Frontal cortex (tissue), 4 donors: ENCODE measurements at places on chromosomes 12 and 14. TPM values are rescaled to one million over a fixed set of nuclear protein-coding genes. Genes with fewer than 3 reads are reported as not detected.

DNA sequence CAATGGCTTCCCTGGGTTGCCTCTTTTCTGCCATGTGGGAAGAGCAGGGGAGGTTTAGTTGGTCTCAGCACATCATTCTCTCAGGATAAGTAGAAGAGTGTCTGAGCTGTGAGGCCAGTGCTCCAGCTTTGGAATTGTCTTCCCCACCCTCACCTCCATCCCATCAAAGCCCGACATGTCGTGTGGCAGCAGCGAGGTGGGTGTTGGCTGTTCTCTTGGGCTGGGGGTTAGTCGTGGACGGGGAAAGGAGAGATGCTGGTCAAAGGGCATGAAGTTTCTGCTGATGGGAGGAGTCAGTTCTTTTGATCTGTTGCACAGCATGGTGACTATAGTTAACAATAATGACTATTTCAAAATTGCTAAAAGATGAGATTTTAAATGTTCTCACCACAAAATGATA is 404.2 kb downstream of the TMEM121 start:
- DNase-seq: no peak

DNA sequence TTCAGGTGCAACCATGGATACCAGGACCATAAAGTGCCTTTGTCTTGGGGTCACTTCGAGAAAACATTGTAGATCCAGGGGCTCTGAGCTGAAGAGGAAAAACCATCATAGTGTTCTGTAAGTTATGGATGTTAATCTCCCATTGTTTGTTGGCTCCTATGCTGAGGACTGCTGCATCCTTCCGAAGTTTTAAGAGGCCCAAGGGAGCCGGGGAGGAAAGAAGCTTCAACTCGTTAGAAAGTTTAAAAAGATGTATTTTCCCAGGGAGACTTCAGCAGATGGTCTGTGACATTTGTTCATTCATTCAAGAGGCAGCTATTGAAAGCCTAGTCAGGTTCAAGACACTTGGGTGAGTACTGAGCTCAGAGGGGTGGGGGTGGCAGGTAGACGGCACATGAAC is 378.8 kb upstream of the TBX3 start:
- DNase-seq: no peak

DNA sequence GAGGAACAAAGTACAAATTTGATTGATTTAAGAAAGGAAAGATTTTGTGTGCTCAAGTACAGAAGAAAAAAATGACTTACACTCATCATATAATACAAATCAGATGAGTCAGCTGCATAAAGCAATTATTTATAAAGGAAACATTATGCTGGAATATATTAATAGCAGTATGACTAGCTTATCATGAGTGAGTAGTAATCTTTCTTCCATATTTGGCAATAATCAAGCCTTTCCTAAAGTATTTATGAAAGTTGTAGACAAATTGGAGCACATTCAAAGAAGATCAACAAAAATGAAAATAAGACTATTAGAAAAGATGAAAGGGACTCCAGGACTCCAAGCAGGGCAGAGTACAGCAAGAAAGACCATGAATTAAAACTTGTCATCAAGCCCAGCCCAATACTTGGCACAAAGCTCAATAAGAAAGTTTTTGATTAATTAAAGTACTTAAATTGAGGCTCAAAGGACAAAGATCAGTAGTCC is 32.8 kb downstream of the CCER1 start:
- DNase-seq: no peak

PAX9 gene
- total RNA-seq: not detected

C3AR1 gene
- 1.6 TPM for total RNA-seq

DNA sequence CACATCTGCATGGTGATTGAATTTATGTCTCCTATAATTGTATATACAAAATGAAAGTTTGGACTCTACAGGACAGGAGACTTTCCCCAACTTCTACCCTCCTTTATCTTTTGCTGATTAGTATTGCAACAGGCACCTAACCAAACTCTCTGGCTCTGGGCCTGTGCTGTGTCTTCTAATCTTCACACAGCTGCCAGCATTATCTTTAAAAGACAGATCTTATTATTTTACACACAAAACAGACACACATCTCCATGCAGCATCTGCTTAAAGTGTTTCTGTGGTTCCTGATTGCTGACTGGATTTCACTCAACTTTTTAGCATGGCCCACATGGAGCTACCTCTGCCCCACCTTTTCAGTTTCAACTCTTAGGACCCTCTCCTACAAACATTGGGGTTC is 154.9 kb upstream of the PELI2 start:
- DNase-seq: no peak

DNA sequence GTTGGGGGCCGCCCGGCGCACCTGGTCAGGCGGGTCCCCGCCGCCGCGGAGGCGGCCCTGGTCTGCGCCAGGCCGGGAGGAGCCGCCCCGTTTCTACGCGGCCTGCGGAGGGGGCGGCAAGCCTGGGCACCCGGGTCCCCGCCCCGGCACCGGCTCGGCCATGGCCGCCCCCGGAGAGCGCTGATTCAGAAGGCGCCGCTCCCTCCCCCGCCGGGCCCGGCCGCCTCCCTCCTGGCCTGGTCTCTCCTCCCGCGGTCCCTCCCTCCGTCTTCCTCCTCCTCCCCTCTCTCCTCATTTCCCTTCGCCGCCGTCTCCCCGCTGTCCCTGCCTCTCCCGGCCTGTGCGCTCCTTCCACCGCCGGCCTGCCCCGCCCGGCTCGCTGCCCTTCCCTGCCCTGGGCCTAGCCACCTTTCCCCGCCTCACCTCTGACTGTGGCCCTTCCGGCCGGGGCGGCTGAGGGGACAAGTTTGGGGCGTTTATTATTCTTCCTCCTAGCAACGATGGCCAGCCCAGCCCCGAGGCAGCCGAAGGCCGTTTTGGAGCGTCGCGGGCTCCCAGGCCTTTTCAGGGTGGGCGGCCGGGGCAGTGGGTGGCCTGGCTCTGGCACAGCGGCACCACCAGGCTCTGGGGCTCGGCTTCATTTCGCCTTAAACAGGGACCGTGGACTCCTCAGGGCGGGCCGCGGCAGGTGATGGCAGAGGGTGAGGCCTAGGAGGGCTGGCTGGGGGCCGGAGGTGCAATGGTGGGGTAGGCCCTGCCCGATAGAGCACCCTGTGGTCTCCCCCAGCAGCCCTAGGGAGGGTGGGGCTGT is 768 bp downstream of the CEP170B start:
- peak; percentile 82 for DNase-seq

DNA sequence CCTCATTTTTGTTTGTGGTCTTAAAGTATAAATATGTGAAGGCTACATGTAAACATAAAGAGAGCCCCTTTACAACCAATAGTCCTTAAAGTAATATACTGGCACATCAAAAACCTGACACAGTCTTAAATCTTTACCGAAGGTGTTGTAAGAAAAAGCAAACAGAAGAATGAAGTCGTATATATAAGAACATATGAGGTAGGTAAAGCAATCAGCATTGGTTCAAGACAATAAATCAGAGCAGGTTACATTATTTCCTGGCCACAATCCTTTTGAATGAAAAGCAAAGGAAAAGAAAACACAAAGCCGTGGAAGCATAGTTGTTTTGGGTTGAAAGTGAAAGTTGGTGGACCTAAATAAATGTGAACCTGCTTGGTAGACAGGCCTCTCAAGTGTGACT is 183.7 kb upstream of the STXBP6 start:
- DNase-seq: no peak

GRCh38 chr14:100358396-100358795 is 35.3 kb downstream of the SLC25A47 start:
- no peak for DNase-seq

KIF26A gene
- 13.0 TPM for total RNA-seq

DNA sequence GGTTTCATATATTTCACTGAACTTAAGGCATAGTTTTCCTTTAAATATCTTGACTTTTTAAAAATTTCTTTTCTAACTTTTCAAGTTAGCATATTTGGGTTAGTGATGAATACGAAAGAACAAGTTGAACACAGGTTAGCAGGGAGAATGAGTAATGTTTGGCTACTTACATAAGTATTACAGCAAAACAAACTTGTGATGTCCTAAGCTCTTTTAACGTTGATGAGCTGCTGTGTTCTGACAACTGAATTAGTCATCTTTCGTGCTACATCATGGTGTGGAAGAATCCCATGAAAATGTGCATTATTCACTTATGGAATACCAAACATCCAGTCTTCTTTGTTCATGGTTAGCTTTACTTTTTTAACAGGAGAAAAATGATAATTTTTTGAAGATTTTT is 36.3 kb upstream of the PDZRN4 start:
- no peak for DNase-seq

SERPINA9 gene
- not detected for total RNA-seq

GRCh38 chr12:89943463-89943862 is 234.8 kb upstream of the ATP2B1 start:
- DNase-seq: no peak

CEP170B gene
- 18.3 TPM for total RNA-seq

- peak; percentile 28 for DNase-seq
Observed at GRCh38 chr14:76456200-76456599, 80.3 kb downstream of the ESRRB start.

NELL2 gene
- total RNA-seq: 2,116 TPM

GRCh38 chr12:131815131-131815530 is 13.1 kb upstream of the MMP17 start:
- no peak for DNase-seq

DNA sequence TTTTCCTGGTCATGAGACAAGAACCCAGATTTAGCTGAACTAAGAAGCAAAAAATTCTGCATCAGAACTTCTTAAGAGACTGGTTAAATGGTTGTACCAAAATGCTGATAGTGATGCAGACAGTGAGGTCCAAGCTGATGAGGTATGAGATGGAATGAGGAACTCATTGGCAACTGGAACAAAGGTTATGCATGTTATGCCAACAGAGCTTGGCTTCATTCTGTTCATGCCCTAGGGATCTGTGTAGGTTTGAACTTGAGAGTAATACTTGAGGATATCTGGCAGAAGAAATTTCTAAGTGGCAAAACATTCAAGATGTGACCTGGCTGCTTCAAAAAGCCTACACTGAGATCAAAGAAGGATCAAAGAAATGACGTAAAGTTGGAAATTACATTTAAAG is 398.0 kb downstream of the FSCB start:
- no peak for DNase-seq

- peak; percentile 76 for DNase-seq
Observed at GRCh38 chr14:23376482-23377197, at the start of gene CMTM5. Gene CMTM5, plus strand, starts transcription at chr14:23377046. Its CDS starts 206 bp downstream, at chr14:23377252.

- DNase-seq: no peak
Observed at GRCh38 chr12:104167519-104168458, 29.8 kb upstream of the NFYB start.

- no peak for DNase-seq
Observed at GRCh38 chr12:115444346-115444745, 760.4 kb upstream of the TBX3 start.

EIF2B2 gene
- total RNA-seq: 26.5 TPM

DNA sequence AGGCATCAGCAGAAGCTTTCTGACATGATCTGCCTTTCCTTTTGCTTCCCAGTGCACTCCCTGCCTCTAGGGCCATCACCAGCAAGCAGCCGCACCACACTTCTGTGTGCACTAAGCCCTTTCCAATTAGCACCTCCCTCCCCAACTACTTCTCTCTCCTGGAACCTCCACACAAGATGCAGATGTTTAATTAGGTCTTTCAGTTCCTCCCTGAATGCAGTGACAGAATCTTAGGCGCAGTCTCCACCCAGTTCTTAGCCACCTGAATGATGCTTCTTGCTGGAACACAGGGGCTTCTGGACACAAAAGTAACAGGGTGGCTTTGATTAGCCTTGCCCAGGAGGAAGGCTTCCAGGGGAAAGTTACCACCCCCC is 32.9 kb downstream of the NIN start:
- DNase-seq: no peak

- DNase-seq: no peak
Observed at GRCh38 chr12:108696111-108696995, 35.0 kb downstream of the CORO1C start.

DNA sequence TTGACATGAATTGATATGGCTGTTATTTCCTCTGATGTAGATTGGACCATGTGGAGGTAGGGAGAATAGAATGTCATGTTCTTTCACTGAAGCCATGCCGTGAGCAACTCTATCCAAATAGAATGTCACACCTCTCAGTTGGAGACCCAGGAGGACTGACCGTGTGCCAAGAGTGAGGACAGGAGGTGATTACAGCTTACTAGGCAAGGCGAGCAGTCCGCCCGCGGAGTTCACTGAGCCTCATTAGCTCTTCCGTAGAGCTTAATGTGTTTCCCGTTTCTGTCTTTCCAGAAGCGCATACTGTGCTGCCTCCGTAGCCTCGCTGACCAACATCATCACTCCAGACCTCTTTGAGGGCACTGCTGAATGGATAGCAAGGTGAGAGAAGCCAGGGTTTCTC is 45.6 kb downstream of the FNTB start:
- DNase-seq: no peak

DNA sequence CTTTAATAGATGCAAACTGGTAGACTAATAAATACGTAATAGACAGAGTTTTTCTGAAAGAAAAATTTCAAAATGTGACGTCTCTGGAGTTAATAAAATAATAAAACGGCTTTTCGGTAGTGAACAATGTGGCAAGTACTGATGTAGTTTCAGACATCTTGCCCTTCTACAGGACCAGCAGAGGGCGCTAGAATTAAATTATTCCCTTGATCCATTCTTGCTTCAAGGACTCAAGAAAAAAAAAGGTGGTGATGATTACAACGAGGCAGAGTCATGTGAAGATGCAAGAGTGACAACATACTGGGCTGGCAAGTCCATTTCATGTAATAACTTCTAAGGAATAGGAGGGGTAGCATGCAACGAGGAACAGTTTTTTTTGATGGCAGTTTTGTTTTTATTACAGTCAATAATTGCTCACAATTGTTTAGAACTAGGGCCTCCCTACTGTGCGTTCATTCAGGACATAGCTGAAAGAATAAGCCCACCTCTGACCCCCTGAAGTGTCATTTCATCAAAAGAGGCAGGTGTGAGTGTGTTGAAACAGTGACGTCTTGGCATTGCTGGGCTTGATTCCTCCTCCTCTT is 101.0 kb upstream of the GZMB start:
- DNase-seq: peak; percentile 41

GRCh38 chr12:52788192-52788875 is 7.6 kb downstream of the KRT3 start:
- DNase-seq: no peak

GRCh38 chr12:80810874-80811273 is 94.2 kb downstream of the MYF5 start:
- no peak for DNase-seq

DNA sequence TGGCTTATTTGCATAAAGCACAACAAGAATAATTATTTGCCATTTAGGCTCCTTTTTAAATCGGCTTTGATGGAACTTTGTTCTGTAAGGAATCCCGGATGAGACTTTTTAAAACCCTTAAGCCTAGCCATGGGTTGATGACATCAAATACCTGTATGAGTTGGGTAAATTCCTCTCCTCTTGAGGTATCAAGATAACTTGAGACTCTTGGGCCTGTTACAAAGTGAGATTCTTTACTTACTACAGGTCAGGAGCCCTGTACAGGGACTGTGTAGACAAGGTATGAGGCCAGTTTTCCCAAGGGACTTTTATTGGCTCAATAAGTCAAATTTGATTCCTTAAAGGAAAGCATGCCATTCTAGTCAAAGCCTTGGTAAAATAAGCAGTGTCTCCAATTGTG is 68.8 kb downstream of the HSD17B6 start:
- no peak for DNase-seq
